IPS DF 6.9 (cell line): ENCODE measurements at places on chromosomes 13 and 19.

DNA sequence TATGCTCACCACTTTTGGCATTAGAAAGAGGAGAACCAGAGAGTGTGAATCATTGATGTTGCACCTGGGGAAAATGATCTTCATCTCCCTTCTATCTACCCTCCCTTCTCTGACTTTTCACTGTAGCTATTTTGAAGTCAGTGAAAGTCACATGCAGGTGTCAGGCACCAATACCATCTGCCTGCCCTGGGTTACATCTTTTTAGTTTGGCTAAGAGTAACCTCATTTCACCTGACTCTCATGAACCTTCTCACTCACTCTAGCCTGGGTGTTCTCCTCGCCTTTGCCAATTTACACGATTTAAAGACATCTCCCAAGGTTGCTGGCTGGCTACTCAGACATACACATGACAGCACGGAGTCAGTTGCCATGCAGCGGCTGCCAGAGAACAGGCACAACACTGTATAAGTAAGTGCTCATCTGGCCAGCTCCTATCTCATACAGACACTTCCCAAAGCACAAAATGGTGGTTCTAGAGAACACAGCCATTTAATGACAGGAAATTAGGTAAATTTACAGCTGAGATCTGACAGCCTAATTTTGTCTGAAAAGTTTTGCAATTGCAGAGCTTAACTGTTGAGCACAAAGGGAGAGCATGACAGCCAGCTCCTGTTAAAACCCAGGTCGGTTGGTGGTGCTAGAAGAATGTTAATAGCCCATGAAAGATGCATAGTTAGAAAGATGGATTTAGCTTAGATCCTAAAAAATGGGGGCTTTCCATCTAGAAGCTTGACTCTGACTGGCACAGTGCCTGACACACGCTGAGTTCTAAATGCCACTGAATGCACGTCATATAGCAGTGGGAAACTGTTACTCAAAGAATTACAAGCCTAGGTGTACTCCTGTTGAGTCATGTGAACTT is 32.5 kb downstream of the LCP1 start:
- DNase-seq, result no peak

- DNase-seq, result no peak
Measured at GRCh38 chr13:94607056-94607455, 5.4 kb downstream of the GPR180 start.

DNA sequence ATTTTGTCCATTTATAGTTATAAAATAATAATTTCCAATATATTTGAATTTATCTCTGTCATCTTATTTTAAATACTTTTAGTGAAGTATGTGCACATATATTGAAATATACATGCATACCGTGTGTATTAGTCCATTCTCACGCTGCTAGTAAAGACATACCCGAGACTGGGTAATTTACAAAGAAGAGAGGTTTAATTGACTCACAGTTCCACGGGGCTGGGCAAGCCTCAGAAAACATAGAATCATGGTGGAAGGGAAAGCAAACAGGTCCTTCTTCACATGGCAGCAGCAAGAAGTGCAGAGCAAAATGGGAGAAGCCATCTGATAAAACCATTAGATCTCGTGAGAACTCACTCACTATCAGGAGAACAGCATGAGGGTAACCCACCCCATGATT is 37.6 kb upstream of the FFAR2 start:
- no peak for DNase-seq

DNA sequence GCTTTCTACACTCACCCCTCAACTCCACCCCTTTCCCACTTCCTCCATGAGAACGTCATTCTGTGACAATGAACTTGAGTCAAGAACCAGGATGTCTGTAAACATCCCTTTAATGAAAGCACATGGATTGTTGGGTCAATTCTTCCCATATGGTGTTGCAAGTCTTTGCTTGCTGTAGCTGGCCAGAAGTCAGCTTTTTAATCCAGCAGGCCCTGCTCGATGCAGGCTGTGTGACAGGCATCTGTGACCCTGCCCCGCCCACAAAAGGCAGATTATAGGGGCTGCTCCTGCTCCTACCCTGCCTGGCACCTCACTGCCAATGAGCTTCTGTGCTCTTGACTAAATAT is 78.0 kb downstream of the STARD13 start:
- no peak for DNase-seq

GRCh38 chr13:98851276-98851675 is 98.8 kb upstream of the SLC15A1 start:
- no peak for DNase-seq

GRCh38 chr13:97246596-97247158 is 24.5 kb downstream of the MBNL2 start:
- DNase-seq, result no peak

DNA sequence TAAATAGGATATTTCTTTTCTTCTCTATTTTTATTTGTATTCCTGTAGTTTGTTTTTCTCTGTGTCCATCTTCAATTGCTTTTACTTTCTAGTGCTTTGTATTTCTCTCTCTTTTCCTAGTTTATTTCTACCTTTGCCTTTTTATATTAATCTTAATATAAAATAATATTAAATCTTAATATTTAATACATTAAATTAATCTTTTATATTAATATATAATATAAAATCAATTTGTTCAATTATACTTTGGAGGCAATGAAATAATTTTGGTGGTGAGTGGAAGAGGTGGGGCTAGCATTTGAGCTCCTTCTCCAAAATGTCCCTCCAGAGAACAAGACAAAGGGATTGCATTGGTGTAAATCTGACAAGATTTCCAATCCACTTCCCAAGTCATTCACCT is 6.3 kb upstream of the CPB2 start:
- no peak for DNase-seq

GRCh38 chr19:38151242-38151641 is 72.8 kb downstream of the DPF1 start:
- no peak for DNase-seq

- no peak for DNase-seq
Measured at GRCh38 chr19:1361601-1362386, 21.9 kb upstream of the NDUFS7 start.

- no peak for DNase-seq
Measured at GRCh38 chr13:84029396-84029795, 147.1 kb upstream of the SLITRK1 start.

DNA sequence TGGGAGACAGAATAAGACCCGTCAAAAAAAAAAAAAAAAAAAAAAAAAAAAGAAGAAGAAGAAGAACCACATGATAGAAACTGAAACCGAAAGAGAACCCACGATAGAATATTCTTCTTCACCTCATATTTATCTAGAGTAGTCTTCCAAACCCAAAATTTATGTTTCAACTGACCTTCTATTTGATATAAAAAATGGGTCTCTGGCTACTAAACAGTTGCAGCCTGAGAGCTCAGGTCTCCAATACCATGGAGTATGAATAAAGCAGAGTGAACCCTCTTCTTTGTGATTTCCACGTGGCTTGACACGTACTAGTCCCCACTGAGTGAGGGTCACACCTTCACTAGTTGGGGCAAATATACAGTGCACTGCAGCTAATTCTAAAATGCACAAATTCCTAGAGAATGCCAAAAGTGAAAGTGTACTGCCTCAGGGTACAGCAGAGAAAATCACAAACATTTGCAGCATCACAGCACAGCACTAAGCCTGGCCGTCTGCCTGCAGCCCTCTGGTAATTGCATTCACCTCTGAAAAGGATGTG is 30.8 kb upstream of the RFC3 start:
- DNase-seq, result no peak

- DNase-seq, result no peak
Measured at GRCh38 chr13:112686987-112687386, 2.9 kb upstream of the ATP11A start.

- no peak for DNase-seq
Measured at GRCh38 chr13:22629374-22629773, 551.4 kb upstream of the SGCG start.

DNA sequence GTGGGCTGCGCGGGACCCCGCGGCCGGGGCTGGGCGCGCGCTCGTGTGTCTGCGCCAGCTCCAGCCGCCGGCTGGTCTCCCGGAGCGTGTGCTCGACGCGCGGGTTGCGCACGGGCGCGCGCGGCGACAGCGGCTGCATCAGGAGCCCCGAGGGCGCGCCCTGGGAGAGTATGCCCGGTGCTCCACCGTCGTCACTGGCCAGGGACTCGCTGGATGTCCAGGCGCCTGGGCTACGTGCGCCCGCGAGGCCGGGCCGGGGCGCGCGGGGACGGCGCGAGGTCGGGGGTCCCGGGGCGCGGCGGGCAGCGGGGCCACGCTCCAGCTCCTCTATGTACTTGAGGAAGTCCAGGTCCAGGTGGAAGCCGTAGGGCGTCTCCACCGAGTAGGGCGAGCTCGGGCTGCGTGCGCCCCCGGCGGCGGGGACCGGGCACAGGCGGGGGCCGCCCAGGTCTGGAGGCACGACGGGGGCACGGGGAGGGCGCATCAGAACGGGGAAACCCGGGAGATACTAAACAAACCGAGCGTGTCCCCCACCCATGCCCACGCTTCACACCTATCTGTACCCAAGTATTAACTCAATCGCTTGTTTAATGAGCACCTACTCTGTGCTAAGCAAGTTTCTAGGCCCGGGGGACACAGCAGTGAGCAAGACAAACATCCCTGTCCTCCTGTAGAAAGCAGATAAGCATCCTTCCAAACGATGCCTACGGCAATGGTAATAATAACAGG is 7.6 kb downstream of the KANK3 start:
- DNase-seq, result no peak

- DNase-seq, result peak; percentile 76
Measured at GRCh38 chr19:39539518-39540332, at the start of gene EID2. Gene EID2, minus strand, starts transcription at chr19:39540161. Its CDS starts 82 bp downstream, at chr19:39540079.

DNA sequence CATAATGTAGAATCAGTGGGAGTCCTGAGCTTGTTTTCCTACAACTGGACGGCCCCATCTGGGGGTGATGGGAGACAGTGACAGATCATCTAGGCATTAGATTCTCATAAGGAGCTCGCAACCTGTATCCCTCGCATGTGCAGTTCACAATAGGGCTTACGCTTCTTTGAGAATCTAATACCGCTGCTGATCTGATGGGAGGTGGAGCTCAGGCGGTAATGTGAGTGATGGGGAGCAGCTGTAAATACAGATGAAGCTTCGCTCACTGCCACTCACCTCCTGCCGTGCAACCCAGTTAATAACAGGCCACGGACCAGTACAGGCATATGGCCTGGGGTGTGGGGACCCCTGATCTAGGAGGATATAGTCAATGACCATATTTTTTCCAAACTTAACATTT is 38.8 kb downstream of the RCBTB1 start:
- DNase-seq, result no peak

- no peak for DNase-seq
Measured at GRCh38 chr13:47598340-47598911, 402.6 kb downstream of the SUCLA2 start.

DNA sequence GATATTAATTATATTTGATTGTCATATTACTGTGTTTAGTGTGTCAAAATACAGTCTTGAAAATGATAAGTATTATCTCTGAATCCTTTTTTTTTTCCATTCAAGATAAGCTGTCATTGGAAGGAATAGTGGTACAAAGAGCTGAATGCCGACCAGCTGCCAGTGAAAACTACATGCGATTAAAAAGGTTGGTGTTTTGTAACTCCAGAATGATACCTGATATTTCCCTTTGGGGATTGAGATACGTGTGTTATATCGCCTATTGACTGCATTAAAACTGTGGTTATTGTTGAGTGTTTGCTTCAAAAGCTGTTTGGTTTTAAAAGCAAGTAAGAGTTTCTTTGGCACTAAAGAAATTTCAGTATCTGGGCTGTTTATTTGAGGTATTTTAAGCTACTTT is 6.5 kb upstream of the KCTD4 start:
- no peak for DNase-seq

GRCh38 chr13:48961379-48961778 is 14.3 kb upstream of the FNDC3A start:
- no peak for DNase-seq

DNA sequence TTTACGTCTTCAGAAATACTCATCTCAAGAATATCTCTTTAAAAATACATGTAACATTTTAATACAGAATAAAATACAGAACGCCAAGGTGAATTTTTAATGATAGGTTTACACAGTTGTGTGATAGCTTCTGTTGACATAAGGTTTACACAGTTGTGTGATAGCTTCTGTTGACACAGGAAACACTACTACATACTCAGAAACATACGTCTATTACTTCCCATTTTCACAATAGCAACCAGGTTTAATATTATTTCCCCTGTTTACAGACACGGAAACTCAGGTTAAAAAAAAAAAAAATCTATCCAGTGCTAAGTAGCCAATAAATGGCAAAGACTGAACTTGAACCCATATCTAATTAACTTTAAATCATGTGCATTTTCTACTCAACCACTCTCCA is 571.2 kb downstream of the LIG4 start:
- no peak for DNase-seq

DNA sequence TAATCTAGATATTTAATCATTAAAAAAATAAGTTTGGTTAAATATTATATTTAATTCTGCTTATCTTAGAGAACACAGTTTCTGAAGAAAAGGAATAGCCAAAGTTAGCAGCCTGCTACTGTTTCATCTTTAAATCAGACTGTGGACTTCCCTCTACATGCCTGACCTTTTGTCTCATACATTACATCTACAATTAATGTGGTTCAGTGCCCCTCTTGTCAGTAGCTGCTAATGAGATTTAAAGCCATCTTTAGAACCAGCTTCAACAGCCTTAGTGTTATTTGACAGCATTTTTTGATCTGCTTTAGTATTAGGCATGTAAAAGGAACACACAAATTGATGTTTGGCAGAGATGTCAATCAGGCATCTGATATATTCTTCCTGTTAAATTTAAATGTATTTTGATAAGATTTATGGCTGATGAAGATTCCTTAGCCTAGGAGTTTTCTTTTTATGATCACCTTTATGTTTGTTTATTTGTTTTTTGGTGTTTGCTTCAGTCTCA is 1925.8 kb upstream of the PRR20A start:
- DNase-seq, result no peak

DNA sequence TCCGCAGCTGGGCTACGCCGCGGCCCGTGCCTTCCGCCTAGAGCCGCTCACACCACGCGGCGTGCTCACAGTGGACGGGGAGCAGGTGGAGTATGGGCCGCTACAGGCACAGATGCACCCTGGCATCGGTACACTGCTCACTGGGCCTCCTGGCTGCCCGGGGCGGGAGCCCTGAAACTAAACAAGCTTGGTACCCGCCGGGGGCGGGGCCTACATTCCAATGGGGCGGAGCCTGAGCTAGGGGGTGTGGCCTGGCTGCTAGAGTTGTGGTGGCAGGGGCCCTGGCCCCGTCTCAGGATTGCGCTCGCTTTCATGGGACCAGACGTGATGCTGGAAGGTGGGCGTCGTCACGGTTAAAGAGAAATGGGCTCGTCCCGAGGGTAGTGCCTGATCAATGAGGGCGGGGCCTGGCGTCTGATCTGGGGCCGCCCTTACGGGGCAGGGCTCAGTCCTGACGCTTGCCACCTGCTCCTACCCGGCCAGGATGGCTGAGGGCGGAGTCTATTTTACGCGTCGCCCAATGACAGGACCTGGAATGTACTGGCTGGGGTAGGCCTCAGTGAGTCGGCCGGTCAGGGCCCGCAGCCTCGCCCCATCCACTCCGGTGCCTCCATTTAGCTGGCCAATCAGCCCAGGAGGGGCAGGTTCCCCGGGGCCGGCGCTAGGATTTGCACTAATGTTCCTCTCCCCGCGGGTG is 7.4 kb downstream of the DBP start:
- DNase-seq, result peak; percentile 98
